NCI-H1105 (cell line): ENCODE measurements at places on chromosomes 16 and 17.

GRCh38 chr16:31393056-31393455 lies at the start of gene ITGAD:
ITGAD (plus strand) TSS chr16:31393335; CDS start chr16:31393361, 26 bp downstream.
- no peak for DNase-seq

DNA sequence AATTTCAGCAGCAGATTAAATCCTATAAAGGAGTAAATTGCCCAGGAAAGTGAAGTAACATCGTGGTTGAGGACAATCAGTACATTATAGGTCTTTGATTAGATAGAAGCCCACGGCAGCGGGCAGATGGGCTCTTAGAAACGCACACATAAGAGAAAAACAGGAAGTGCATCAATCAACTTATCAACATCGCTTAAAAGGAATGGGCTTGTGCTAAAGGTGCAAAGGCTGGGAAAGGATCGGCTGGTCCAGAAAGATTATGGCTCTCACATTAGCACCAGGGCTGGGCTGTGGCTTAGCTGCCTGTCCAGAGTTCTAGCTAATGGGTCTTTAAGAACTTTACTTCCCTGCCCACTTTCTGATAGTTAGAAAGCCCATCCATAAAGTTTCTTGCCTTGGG lies 292.0 kb upstream of the TNRC6C start:
- no peak for DNase-seq

DNA sequence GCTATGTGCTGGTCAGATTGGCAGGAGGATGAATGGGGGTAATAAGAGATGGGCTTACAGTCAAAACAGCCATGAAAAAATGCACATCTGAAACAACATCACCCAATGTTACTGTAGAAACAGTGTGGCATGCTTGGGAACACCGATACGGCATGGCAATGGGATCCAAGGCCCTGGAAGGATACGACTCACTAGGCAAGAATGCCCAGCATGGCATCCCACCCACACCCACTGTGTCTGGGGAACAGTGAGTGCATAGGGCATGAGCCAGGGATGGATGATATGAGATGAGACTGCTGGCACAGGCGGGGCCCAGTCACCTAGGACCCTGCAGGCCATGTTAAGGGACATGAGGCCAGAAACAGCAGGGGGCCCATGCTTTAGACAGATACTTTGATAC lies 11.5 kb downstream of the TRIM25 start:
- no peak for DNase-seq

- DNase-seq, result no peak
Measured at GRCh38 chr17:1720856-1721386, 3.6 kb upstream of the WDR81 start.

DNA sequence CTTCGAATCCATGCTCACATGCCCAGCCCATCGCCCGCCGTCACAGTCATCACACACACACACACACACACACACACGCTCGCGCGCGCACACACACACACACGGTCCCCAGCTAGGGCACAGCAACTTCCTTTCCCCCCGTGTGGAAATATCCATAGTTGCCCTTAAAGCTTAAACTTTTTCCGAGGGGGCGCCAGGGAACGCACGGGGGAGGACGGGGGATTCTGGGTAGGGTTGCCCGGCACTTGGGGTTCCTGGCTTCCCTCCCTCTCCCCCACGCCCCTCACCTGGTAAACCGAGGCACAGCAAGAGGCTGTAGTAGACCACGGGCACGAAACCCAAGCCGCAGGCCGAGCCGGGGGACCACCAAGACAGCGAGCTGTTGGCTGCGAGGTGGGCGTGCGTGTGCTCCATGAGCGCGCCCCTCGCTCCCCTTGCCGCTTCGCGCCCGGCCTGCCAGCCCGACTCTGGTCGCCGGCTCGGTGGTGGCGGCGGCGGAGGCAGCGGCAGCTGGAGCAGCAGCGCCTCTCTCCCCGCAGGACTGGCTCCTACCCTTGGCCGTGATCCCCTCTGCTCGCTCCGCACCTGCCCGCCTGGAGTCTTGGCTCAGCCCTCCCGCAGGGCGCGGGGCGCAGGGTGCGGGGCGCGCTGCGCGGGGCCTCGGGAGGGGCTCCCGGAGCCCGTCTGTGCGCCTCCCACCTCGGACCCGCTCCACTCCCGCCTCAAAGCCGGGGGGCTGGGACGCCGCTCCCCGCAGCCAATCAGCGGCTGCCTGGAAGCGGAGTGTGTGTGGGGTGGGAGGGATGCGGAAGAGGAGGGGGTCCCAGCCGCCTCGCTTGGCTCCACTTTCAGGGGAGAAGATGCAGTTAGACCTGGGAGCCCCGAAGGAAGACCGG lies at the start of gene GPR139:
GPR139 (minus strand) TSS at position 688 of the 896 bp plus-strand sequence; CDS start at position 414, 274 bp downstream.
- DNase-seq, result no peak

DNA sequence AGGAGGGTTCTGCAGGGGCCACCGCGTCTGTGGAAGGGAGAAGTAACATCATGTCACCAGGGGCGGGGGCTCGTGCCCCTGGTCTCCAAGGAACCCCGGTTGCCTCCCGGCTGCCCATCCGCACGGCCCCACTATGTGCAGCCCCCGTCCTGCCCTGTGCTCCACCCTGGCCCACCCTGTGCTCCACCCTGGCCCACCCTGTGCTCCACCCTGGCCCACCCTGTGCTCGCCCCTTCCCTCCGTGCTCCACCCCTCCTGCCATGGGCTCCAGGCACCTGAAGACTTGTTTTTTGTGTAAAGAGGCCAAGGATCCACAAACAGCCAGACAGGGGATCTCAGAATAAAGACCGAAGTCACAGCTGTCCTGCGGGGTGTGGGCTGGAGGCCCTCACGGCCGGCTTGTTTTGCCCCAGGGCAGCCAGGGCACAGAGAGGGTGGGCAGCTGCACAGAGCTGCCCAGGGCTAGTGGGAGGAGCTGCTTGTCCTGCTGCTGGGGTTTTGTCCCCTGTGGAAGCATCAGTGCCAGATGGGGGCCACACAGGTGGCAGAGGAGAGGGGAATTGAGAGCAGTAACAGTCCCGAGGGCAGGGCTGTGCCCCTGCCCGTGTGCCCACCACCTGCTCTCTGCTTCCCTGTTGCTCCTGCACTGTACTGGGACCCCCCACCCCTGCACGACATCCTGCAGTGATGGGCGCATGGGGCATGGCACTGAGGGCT lies 147.0 kb upstream of the CIBAR2 start:
- DNase-seq, result no peak

- peak; percentile 58 for DNase-seq
Measured at GRCh38 chr16:89972244-89973234, 24.0 kb downstream of the DEF8 start.

DNA sequence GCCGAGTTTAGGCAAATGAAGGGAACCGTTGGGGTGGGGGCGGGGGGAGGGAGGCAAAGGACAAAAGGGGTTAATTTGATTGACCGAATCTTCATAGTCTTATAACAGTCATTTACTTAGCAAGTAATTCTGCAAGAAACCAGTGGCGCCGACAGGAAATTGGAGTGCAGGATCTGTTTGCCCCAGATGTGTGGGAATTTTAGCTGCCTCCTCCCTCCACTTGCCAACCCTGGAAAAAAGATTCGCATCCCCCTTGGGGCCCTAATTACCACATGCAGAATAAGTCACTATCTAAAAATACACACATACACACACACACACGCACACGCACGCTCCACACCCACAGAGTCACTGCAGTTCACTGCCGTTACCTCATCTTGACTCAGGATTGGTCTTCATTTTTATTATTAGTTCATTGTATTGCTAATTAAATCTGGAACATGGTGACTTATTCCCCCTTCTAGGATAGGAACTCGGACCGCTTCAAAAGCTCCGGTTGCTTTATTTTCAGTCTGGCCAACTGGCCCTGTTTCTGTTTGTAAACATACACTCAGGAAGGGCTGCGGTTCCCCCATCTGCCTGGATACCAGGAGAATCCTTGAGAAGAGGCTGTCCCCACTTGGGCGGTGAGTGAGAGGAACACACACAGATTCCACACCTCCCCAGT lies 241.6 kb upstream of the SALL1 start:
- DNase-seq, result no peak

GRCh38 chr16:1167276-1168107 lies 14.6 kb downstream of the CACNA1H start:
- peak; percentile 77 for DNase-seq

DNA sequence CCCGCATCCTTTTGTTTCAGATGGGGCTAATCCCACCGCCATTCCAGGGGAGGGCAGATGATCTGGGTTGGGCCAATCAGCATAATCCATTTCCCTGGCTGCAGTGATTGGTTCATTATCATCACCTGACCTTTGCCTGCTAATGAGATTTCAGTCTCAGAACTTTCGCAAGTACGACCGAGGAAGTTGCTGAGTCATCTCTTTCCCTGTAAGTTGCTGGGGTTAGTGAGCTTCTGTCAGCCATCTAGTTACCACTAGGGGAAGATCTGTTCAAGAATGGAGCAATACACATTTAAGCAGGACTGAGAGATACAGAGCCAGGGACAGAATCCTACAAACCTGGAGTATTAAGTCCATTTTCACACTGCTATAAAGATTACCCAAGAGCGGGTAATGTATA lies 65.3 kb upstream of the NUDT7 start:
- no peak for DNase-seq

- DNase-seq, result no peak
Measured at GRCh38 chr17:42944211-42944610, 20.0 kb downstream of the AARSD1 start.

GRCh38 chr16:9843424-9844018 lies 338.7 kb downstream of the GRIN2A start:
- no peak for DNase-seq

DNA sequence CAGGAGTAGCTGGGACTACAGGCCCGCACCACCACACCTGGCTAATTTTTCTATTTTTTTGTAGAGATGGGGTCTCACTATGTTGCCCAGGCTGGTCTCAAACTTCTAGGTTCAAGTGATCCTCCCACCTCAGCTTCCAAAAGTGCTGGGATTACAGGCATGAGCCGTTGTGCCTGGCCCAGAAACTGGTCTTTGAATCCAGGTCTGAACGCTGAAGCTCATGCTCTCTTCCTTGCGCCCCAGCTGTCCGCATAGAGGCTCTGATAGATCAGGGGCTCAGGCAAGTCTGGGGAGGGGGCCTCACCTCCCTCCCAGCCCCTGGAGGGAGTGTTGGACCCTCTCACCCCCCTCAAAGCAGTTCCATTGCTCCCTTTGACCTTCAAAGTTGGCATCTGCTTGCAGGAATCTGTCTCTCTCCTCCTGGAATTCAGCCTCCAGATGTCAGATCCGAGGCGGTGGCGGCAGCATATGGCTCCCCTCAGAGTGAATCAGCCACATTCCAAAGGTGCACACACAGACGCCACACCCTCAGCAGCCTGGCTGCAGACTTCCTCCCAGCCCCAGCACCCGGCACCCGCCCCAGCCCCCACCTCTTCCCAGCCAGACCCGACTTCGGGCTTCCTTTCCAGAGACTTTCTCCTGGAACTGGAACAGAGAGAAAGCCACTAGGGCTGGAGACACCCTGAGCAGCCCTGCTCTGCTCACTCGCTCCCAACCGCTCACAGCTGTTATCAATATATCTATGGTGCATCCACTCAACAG lies 16.9 kb upstream of the GLIS2 start:
- no peak for DNase-seq

DNA sequence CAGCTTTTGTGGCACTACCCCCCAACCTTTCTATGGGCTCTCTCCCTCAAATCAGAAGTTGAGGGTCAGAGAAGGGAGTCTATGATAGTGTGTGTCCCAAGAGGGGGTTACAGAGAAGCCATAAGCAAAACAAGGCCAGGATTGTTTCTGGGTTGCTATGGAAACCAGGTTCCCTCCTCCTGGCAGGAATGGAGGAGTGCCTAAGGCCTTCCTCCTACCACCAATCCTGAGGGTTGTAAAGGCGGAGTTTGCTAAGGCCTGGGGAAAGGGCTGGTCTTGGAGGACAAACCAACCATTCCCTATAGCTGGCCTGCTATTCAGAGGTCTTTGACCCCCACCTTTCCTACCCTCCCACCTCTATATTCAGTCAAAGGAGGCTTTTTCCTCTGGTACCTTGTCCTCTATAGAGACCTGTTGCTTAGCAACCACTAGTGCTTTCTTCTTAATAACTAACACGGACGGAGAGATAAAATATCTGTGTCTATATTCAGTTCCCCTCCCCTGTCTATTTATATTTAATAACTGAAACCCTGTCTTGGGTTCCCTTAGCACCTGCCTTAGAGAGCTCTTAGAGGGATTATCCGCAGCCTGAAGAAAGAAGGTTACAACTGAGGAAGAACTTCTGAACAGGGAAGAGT lies 43.4 kb downstream of the NEUROD2 start:
- peak; percentile 65 for DNase-seq

- DNase-seq, result no peak
Measured at GRCh38 chr16:85051067-85051581, 23.5 kb downstream of the KIAA0513 start.

- DNase-seq, result no peak
Measured at GRCh38 chr17:65659512-65659911, 98.1 kb upstream of the AXIN2 start.
